ENCODE measurements at places on chromosomes 16 and 17. TPM values are rescaled to one million over a fixed set of nuclear protein-coding genes. Genes with fewer than 3 reads are reported as not detected.

DNA sequence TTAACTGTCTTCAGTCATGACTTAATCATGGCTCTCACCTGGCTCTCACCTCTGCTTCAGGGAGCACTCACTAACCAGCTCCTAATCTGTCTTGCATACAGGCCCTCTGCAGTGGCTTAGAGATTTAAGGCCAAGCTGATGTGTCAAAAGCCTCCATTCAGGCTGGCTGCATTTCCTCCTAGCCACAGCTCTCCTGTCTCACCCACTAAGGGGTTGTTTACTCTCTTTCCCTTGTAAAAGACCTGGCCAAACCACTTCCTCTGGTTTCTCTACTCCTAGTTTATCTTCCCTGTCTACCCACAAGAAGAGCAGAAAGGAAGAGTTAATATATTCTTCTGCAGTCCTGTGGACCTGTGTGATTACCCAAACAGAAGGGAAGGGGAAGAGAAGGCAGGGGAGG, 9.3 kb upstream of the ASIC2 start:
- no peaks in the 10 kb centered on the region for H3K27me3 ChIP-seq
- no peaks in the 10 kb centered on the region for H3K4me1 ChIP-seq
- H3K4me3 ChIP-seq: no peak overlapping the region
- DNase-seq: no peak
- H3K36me3 ChIP-seq: no peaks in the 10 kb centered on the region
- H3K27ac ChIP-seq: no peak overlapping the region

DNA sequence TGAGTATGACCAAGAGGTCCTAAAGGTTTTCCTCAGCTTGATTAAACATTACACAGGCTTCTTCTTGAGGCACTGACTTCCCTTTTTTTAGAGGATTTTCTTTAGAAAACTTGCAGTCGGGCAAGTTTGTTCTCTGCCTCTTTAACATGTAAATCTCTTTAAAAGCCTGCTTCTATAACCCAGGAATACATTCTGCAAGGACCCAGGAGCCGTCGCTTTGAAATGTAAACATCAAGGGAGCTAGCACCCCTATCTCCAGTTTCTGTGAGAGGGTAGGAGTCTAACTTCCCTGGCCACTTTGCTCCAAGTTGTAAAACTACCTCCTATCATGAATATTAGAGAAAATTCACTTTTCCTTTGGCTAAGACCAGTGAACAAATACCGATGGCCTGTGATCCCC, 201.5 kb upstream of the CPHXL start:
- H3K4me3 ChIP-seq: no peak overlapping the region
- no peak for DNase-seq
- H3K36me3 ChIP-seq: no peaks in the 10 kb centered on the region
- H3K4me1 ChIP-seq: no peaks in the 10 kb centered on the region

FMNL1 gene
- total RNA-seq: 99.2 TPM

- no peaks in the 10 kb centered on the region for H3K4me1 ChIP-seq
- H3K27me3 ChIP-seq: no peaks in the 10 kb centered on the region
- H3K36me3 ChIP-seq: no peaks in the 10 kb centered on the region
- no peak overlapping the region for H3K4me3 ChIP-seq
- no peak overlapping the region for H3K27ac ChIP-seq
Measured at GRCh38 chr16:51877686-51878085, 669.3 kb downstream of the TOX3 start.
